ENCODE measurements at places on chromosomes 12 and 14. TPM values are rescaled to one million over a fixed set of nuclear protein-coding genes. Genes with fewer than 3 reads are reported as not detected.

GRCh38 chr12:75690296-75690955, 179.0 kb upstream of the KRR1 start:
- no peak for DNase-seq

DNA sequence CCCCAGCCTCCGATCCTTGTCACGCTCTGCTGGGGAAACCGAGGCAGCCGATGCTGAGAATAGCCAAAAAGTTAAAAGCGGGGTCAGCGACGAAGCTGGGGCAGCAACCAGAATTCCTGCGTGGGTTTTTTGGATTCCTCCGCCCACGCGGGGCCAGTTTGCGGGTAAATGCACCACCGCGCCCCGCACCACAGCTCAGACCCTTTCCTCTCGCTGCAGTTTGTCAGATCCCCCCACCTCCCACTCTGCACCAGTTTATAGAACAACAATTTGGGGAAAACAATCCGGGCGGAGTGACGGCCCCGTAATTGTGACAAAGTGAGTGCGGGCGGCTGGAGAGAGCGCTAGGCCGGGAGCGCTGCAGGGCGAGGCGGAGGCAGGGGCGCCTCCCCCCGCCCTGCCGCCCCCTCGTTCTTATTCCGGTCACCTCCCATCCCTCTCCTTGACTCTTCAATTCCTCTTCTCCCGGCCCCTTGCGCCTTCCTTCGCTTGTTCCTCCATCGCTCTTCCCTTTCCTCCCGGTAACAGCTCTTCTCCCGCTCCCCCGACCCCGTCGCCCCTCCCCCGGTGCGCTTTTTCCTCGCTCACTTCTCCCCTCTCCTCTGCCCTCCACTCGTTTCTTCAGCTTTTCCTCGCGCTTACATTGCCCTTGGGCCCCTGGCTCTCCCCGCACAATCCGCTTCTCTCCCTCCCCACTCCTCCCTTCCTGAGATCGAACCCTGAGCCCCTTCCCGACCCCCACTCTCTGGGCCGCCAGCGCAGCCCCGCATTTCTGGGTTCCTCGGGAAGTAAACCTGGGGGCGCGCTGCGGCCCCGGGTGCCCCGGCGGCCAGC, 646 bp upstream of the DNAJC22 start:
- DNase-seq: peak; percentile 24

DNA sequence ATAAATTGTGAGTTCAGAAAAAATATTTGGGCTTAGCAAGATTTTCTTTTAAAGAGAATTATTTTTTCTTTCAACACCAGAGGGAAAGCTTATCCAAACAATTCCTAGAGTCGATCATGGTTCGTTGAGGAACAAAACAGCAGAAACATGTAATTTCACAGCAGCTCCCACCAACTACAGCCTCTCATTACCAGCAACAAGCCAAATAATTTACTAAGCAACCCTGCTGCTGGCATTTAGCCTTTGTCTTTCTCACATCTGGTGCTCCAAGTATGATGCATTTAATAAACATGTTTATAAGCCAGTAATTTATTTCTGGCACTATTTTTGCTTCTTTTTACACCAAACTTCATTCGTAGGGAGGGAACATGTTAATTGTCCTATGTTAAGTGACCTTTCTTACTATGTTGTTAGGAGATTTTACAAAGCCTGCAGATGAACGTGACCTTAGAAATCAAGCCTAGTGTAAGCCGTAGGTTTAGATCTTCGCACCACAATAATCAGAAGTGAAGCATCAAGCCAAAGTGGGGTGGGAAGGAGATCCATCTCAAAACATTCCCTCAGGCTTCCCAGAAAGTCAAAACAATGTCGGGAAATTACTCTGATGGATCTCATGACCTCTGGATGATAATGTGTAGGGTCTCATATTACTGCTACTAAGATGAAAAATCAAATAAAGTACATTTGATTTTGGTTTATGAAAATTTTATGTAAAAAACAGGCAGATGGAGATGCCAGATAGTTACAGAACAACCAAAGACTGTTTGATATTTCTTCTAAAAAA, 128.4 kb downstream of the RPAP3 start:
- peak; percentile 43 for DNase-seq

- no peak for DNase-seq
Measured at GRCh38 chr14:105422695-105423487, 3.3 kb downstream of the MTA1 start.

DNA sequence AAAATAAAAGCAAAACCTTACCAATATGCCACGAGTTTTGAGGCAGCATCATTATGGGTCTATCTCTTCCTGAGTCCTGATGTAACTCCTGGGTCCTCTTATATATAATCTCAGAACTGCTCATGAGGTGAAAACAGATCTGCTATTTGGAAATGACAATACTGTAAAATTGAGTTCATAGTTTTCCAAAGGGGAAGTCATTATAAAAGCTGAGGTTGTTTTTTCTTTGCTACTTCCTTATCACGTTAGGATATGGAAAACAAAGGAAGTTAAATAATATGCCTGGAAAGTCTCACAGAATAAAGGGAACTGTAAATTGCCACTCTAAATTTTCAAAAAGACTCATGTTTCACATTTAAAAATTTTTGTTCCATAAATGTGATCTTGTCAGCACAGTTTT, at the start of gene CD163L1:
CD163L1 (minus strand) TSS at position 78 of the 400 bp plus-strand sequence; CDS start at position 52, 26 bp downstream.
- DNase-seq: no peak

GRCh38 chr12:25745281-25745680, 192.2 kb upstream of the LMNTD1 start:
- no peak for DNase-seq

DNA sequence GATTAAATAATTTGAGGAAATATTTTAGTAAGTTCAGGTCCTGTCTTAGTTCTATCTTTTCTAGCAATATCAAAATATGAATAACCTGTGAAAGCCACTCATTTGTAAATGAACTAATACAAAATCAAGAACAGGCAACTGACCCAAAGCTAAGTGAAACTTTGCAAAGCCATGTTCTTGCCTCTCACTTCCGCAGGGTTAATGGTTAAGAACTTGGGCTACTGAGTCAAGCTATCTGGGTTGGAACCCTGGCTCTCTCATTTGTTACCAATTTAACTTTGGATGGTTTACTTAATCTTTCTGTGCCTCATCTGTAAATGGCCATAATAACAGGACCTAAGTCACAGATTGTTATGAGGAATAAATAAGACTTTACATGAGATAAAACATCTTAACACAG, 2.8 kb downstream of the KIF21A start:
- DNase-seq: no peak

DNA sequence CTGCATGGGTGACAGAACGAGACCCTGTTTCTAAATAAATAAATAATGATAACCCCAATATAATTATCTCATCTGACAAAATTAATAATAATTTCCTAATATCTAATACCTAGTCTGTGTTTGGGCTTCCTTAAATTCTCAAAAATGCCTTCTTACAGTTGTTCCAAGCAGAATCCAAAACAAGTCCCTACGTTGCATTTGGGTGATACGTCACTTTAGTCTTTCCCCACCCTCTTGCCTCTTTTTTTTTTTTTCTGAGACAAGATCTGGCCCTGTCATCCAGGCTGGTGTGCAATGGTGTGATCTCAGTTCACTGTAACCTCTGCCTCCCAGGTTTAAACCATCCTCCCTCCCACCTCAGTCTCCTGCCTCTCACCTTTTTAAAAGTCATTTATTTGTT, 26.7 kb downstream of the VEZT start:
- no peak for DNase-seq

GRCh38 chr12:123101526-123101925, 49.4 kb downstream of the PITPNM2 start:
- DNase-seq: no peak

DNA sequence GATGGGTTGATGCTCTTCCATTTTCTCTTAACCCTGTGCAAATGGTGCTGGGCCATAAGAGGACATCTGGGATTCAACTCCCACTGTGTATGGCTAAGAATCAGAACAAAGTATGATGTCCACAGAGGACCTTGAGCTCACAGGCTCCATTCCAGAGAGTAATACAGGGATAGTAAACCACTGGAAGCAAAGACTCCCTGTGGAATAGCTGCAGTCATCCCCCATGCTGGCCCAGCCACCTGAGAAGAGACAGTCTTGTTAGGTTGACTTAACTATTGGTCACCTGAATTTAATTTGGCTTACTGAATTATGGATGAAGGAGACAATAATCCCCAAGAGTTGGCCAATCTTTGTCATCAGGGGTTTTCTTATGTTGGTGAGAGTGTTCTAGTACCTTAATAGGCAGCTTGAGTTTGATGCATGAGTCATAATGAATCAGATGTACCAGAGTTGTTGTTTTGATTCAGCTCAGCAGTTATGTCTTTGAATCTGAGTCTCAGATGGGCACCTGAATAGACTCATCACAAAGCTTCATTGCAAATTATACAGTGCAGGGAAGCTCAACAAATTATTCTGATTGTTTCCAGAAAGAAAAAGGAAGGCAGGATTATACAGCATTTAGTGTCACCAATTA, 122.7 kb downstream of the SSPN start:
- no peak for DNase-seq

Gene KLRD1
- under 0.01 TPM for total RNA-seq

Gene NFYB
- 19.1 TPM for total RNA-seq

Gene CCDC177
- total RNA-seq: not detected

Gene FNTB
- 3.3 TPM for total RNA-seq

Gene PIP4P1
- total RNA-seq: 6.2 TPM

Gene SAMD4A
- total RNA-seq: 11.6 TPM

Gene KIF5A
- 1.8 TPM for total RNA-seq

Gene FGD6
- total RNA-seq: 15.4 TPM

Gene LRRC9
- not detected for total RNA-seq

Measured in stomach (tissue), 19 donors.